ENCODE measurements at places on chromosomes 1 and 21.

DNA sequence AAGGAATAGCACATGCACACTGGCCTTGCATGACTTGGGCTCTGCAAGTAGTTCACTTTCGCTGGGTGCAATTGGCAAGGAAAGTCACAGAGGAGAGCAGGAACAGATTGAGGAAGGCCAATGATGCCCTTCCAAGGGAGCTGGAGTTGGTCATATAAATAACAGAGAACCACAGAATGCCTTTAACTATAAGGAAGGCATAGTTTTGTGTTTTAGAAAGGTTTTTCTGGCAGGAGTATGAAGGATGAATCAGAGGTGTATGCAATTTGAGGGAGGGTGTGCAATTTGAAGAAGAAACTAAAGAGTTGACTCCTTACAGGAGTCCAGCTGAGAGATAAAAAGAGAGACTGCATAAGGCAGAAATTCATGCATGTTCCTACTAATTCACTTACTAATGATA is 112.1 kb downstream of the PHTF1 start:
- no peak for DNase-seq

DNA sequence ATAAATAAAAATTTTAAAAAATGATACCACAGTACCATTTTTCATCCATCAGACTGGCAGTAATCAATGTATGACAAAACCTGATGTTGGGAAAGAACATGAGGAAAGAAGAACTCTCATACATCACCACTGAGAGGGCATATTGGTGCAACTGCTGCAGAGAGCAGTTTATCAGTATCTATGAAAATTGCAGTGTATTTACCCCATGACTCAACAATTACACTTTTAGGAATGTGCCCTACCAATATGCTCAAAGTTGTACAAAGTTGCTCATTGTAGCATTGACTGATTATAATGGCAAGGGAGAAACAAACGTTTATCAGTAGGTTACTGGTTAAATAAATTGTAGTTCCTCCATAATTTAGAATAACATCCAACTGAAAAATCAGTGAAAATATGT is 36.7 kb downstream of the CATSPERE start:
- DNase-seq = no peak

DNA sequence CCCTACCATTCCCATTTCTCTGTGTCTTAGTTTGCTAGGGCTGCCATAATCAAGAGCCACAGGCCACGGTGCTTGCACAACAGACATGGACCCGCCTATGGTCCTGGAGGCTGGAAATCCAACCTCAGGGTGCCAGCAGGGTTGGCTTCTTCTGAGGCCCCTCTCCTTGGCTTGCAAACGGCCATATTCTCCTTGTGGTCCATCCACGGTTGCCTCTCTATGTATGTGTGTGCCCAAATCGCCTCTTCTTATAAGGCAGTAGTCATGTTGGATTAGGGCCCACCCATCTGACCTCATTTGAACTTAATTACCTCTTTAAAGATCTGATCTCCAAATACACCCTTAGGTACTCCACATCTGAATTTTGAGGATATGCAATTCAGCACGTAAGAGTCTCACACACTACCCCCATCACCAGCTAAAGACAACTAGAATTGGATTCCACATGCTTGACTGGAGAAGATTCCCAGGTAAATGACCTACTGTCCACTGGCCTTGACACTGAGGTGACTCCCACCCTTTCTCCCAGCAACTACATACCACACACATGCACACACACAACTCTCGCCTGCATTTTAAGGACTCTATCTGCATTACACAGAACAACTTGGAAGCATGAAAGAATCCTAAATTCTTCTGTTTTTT is 28.3 kb upstream of the TMEM51 start:
- DNase-seq = no peak

DNA sequence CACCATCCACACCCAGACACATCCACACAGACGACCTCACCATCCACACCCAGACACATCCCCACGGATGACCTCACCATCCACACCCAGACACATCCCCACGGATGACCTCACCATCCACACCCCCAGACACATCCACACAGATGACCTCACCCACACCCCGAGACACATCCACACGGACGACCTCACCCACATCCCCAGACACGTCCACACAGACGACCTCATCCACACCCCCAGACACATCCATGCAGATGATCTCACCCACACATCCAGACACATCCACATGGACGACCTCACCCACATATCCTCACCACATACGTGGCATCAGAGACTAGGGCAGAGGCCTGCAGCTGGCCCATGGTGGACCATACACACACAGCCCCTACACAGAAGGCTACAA is 14.7 kb upstream of the FABP3 start:
- DNase-seq = no peak

DNA sequence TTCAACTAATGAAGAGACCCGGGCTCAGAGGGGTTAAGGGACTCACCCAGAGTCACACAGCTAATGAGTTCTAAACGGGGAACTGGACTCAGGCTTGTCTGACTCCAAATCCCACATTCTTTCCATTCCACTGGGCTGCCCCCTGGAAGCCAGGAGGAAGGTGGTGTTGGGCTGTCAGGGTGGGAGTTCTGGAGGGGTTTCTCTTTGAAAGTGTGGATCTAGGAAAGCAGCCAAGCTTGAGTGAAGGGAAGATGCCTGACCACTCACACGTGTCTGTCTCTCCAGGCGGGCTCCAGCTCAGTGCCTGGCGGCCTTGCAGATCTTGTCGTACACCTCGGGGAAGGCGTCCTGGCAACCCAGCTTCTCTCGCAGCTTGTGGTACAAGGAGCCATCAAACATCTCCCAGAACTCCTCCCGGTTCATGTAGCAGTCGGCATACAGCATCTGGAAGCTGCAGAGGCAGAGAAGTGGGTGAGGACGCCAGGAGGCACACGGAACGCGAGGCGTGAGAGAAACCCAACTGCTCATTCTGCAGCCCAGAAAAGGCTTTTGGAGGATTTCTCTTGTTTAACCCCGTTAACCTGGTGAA is 35.0 kb downstream of the DHCR24 start:
- DNase-seq = no peak

DNA sequence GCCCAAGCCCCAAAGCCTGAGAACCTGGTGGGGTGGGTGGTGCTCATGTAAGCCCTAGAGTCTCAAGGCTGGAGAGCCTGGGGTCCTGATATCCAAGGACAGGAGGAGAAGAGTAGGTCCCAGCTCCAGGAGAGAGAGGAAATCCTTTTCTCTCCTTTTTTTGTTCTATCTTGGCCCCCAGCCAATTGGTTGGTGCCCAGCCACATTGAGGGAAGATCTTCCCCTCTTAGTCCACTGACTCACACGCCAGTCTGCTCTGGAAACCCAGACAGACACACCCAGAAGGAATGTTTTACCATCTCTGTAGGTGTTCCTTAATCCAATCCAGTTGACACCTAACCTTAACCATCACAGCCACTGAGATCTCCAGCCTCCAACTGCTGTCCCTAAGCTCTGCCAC is 16.2 kb upstream of the LIN9 start:
- no peak for DNase-seq

- peak; percentile 7 for DNase-seq
These were observed 133.4 kb downstream of the PLPPR5 start for GRCh38 chr1:98870959-98871903.

- DNase-seq = no peak
These were observed 326.6 kb downstream of the CAMTA1 start for GRCh38 chr1:7111853-7112252.

GRCh38 chr1:224884361-224884801 is 45.1 kb upstream of the DNAH14 start:
- no peak for DNase-seq

DNA sequence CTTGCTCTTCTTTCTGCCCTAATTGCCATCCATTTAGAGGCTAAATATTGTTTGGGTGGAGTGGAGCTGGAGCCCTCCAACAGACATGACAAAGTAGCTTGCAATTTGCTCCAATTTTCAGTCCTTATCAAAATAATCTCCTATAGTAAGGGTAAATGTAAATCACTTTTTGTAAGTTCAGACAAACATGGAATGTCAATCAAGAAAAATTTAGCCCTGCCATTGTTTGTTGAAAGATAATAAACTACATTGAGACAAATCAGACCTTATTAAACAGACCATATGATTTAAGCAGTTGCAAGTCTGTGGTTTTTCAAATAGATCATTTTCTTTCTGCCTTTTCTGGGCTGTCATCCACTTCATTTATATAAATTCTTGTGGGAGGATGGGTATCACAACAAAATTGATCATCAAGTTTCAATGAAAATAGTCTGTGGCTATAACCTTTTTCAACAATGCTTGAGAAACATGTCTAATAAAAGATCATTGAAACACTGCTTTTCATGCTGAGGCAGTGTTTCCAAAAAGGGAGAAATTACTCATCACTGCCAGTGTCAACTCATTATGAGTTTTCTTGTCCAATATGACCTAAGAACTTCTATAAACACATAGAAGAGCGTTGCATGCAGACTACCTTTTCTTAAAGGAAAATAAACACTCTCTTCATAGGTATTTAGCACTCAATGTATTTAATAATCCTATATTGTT is 1152.0 kb upstream of the B3GALT2 start:
- no peak for DNase-seq

- DNase-seq = no peak
These were observed 10.3 kb downstream of the UTP11 start for GRCh38 chr1:38022810-38023209.

- no peak for DNase-seq
These were observed 122.1 kb downstream of the UBR4 start for GRCh38 chr1:19087737-19088594.

GRCh38 chr1:41485605-41486004 is 1.1 kb upstream of the EDN2 start:
- no peak for DNase-seq

GRCh38 chr1:169044296-169044695 is 62.2 kb upstream of the ATP1B1 start:
- no peak for DNase-seq

DNA sequence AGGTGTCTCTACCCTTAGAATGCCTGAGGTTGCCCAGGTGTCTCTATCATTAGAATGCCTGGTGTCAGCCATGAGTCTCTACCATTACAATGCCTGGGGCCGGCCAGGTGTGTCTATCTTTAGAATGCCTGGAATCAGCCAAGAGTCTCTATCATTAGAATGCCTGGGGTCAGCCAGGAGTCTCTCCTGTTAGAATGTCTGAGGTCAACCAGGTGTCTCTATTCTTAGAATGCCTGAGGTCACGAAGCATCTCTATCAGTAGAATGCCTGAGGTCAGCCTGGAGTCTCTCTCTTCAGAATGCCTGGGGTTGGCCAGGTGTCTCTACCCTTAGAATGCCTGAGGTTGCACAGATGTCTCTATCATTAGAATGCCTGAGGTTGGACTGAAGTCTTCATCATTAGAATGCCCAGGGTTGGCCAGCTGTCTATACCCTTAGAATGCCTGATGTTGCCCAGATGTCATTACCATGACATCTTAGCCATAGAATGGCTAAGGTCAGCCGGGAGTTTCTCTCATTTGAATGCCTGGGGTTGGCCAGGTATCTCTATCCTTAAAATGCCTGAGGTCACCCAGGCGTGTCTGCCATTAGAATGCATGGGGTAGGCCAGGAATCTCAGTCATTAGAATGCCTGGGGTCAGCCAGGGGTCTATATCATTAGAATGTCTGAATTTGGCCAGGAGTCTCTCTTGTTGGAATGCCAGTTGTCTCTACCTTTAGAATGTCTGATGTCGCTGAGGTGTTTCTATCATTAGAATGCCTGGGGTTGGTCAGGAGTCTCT is 44.0 kb downstream of the RNF187 start:
- DNase-seq = no peak

DNA sequence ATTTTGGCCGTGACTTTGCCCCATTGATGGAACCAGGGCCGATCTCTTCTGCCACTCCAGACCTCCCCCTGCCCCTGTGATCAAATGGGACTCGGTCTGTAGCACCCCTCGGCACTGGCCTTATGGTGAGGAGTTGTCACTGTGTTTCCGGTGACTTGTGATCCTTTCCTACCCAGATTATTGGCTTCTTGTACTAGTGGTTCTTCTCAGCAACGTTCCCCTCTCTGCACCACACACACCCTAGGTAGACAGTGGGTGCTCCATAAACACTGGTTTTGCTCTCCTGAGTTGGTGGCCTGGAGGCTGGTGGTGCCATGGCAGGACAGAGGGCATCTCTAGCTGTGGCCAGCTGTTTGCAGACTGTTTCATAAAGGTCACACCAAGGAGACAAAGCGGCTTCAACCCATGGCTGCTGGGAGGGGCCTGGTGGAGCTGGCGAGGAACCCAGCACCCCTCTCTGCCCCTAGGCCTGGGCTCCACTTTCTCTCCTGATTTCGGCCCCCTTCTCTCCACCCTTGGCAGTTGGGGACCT is 50.7 kb downstream of the DHRS3 start:
- DNase-seq = no peak

- DNase-seq = no peak
These were observed 290.1 kb downstream of the PLPP3 start for GRCh38 chr1:56289260-56289659.

GRCh38 chr1:58848818-58849411 is 65.1 kb upstream of the JUN start:
- DNase-seq = no peak

DNA sequence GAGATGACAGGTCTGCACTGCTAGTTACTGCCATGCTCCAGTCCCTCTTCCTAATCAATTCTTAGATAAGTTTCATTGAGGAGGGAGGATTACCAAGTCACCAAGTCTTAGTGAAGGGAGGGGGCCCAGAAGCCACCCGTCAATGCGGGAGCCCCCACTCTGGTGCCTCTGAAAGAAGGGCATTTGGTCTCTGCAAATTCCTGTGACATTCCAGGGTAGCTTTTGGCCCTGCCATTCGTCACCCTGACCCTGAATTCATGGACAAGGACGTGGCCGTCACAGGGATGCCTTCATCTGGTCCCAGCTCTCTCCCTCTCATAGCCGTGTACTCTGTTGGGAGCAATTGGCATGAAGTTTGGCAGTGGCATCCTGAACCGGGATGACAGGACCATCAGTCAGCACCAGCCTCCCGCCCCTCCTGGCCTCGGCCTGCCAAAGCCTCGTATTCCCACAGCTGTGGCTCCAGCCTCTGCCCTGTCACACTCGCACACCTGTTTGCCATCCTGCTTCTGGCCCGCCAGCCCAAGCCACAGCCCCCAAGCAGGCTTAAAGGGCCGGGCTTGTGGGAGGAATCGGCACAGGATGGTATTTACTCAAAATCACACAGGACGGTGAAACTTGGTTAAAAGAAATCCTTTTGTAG is 150.7 kb downstream of the CLIC6 start:
- no peak for DNase-seq

DNA sequence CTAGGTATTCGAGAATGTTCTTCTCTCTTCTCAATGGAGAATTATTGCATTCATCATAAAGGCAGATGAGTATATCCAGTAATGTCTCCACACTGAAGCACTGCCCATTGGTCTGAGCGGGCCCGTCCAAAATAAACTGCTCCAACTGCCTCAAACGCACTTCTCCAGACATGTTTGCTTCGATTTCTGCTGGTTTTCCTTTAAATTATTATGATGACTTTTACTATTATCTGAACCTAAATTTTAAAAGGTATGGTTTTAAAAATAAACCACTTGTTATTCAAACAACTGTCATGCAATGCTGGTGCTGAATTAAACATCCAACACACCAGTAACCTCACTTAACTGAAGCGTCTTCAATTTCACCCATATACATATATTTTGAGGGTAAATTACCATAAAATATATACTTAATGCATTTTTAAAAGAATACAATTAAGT is 1.3 kb downstream of the CDC42BPA start:
- no peak for DNase-seq

- DNase-seq = no peak
These were observed 103.1 kb upstream of the SOX13 start for GRCh38 chr1:203969846-203970245.

All from stimulated activated CD4-positive, alpha-beta T cell treated with anti-CD3 and anti-CD28 coated beads, Interleukin-2, amount 100 ng/mL, for 48 hours (primary cell).